ENCODE measurements at places on chromosomes 12 and 14.

DNA sequence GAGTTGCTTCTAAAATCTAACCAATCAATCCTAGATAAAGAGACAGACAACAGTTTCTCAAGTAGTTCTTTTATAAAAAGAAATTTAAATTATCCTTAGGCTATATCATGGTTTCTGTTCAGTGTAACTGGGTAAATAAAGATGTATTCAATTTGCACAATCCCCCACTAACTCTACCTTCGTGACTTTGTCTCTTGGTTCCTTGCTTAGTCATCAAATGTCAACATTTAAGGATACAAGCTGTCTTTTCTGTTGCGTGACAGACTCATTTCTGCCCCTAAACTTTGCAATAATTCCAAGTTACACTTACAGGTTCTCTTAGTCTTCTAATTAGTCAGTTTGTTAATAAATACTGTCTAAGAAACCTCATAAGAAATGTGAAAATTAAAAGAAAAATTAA lies 50.6 kb downstream of the SCAF11 start:
- DNase-seq = no peak

DNA sequence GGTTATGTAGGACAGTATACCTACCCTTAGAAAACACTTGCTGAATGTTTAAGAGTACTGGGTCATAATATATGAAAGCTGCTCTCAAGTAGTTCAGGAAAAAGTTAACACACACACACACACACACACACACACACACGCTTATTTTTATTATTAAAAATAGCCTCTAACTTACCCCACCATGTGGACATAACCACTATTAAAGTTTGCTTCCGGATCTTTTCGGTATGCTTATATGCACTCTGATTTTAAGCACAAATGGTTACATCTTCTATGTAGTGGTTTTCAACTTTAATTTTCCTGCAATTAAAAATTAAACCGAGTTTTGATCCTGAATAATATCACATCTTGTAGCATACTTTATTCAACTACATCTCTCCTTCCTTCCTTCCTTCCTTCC lies 84.9 kb upstream of the TRAF3 start:
- no peak for DNase-seq

- DNase-seq = no peak
Observed at GRCh38 chr12:121630791-121631355, 4.5 kb downstream of the ORAI1 start.

DNA sequence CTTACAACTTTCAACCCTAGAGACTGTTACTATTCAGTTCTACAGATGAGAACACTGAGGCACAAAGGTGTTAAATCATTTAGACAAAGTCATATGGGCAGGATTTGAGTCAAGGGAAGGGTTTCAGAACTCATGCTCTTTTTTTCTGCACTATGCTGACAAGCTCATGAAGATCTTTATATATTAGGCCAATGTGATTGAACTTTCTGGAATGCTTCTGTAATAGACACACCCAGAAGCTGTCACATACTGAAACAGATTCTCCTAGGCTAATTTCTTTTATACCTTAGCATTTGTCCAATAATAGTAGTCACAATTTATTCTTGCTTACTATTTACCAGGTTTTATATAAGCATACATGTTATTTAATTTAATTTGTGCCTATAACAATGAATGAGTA lies 164.0 kb downstream of the ALG10B start:
- DNase-seq = no peak

GRCh38 chr12:24596768-24597388 lies 352.0 kb downstream of the BCAT1 start:
- no peak for DNase-seq

- DNase-seq = no peak
Observed at GRCh38 chr14:88746052-88746451, 46.7 kb downstream of the EML5 start.

GRCh38 chr14:22803687-22803974 lies 11.6 kb downstream of the SLC7A7 start:
- DNase-seq = no peak

DNA sequence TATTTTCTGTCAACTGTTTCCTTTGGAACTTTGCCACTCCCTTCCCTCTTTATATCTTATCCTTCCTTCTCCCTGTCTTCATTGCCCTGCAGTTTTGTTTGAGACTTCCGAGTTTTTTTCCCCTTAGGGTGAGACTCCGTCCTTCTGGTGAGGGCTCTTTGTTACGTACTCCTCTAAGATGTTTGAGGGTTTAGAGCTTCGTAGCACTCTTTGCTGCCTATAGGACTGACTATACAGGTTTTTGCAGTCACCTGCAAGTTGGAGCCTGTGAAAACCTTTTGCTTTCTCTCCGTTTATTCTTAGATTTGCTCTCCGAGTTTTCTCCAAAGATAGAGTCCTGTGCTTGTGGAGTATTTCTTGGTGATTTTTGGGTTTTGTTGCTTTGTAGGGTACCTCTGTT lies 41.7 kb upstream of the MYRFL start:
- DNase-seq = no peak

- DNase-seq = no peak
Observed at GRCh38 chr14:42110167-42110566, 503.5 kb downstream of the LRFN5 start.

- no peak for DNase-seq
Observed at GRCh38 chr14:79064214-79064613, 894.0 kb downstream of the NRXN3 start.

DNA sequence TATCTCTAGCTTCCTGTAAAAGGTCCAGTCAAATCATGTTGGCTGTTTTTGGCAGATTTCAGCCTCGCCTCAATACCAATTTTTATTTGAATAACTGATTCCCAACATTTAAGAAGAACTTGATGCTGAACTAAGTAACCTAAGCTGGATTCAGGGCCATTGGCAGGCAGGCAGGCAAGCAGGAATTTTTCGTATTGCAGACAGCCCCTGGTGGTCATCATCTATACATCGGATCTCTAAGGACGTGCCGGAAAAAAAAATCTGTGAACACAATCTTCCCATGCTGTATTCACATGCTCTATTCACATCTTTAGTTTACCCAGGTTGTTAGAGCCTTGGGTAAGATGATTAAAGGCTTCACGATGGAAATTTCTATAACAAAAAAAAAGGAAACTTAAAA lies 7.0 kb downstream of the VCPKMT start:
- no peak for DNase-seq

GRCh38 chr12:57590479-57590863 lies 521 bp upstream of the PIP4K2C start:
- DNase-seq = no peak

DNA sequence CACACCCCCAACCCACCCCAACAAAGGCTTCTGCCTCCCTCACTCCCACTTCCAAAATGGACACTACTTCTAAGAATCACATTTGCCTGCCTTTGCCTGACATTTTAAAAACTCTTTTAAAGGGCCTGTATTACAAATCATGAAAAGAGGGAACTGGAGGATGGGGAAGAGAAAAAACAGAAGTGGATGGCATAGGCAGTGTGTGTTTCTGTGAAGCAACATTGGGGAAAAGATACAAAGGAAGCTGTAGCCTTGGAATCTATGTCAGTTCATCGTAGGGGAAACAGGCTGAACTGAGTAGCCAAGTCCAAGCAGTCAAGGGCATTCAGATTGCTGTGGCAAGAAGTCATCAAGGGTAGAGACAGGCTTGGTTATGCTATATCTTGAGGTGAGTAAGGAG lies 273.9 kb downstream of the BTG1 start:
- DNase-seq = no peak

DNA sequence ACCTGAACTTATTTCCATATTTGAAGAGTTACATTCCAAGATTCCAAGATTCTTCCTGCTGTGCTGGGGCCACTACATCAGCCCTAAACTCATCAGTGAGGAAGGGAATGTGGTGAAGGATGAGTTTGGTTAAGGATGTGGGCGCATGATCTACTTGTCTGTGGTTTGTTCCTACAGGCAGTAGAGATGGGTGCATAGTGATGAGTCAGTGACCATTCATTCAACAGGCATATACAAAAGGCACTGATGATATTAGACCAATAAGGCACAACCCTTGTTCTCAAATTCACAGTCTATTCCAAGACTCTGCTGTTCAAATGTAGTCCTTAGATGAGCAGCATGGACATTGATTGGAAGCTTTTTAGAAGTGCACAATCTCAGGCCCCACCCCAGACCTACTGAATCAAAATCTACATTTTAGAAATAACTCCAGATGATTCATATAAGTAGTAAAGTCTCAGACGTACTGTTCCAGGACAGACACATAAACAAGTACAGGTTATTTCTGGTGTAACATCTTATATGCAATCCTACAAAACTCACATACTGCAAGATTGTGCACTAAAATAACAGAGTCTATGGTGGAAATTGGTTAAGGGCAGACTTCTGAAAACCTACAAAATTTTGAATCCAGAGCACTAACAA lies 47.7 kb upstream of the MAP3K9 start:
- no peak for DNase-seq

DNA sequence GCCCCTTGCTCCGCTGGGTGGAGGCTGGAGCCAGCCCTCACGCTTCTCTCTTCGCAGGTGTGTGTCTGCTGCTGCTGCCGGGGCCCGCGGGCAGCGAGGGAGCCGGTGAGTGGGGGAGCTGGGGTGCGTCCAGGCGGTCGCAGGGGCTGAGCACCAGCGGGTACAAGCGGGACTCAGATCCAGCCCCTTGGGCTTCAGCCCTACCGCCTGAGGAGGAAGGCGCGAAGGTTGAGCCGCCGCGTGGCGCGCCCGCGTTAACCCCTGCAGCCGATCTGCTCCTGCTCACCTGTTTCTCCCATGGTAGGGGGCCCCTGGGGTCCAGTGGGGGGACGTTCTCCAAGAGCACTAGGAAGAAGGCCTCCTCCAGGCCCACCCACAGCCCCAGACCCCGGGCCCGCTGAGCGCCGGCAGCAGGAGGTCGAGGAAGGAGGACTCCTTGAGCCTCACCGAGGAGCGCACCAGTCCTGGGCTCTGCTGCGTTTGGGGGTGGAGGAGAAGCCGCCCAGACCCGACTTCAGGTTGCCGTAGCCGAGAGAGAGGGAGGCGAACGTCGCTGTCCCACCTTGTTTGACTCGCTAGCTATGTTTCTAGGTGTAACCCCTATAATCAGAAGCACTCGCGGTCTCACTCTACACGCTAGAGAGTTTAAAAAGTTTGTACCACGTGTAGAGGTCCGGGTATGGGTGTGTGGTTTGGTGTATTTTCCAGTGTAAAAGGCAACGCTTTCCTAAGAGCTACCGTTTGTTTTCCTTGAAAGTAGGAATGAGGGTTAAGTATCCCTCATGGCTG lies 834 bp downstream of the COCH start:
- DNase-seq = no peak

Data from CD4-positive, alpha-beta T cell treated with Interferon alpha-2 for 1 hour (primary cell).